Esophagus mucosa (tissue), 1 donor: ENCODE measurements at places on chromosomes 12 and 14. TPM values are rescaled to one million over a fixed set of nuclear protein-coding genes. Genes with fewer than 3 reads are reported as not detected.

DNA sequence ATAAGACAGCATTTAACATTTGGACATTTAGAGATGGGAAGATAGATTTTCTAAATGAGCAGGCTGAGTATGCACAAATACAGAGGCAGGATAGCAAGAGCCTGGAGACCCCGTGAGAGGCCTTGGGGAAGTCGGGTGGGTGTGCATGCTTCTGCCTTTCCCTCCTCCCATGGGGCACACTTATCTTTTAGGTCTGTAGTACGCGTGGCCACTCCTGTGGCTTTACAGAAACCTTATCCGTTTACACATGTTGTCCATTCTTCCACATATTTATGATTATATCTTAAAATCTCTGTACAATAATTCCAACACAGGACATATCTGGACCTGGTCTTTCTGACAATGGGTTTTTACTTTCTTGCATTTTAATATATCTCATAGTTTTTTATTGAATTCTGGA is 33.6 kb downstream of the GYS2 start:
- ATAC-seq: no peak

DNA sequence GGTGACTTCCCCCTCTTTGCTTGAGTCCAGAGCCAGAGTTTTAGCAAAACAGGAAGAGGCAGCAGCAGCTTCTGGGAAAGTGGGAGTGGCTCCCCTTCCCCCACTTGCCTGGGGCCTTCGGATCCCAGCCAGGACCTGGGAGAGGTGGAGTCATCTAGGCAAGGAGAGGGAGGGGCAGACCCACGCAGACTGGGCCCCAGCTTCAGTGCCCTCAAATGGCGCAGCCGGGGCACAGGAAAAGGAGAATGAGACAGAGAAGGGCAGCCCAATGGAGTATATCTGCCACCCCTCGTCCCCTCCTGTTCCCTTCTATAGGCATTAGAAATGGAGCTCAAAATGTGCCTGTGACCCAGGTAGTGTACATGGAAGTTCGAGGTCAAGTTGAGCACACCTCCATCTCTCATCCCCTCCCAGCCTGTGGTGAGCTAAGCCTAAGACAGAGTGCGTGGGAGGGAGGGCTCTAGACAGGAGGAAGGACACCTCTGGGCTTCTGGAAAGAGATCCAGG is 9.3 kb upstream of the HDAC7 start:
- ATAC-seq: peak; percentile 79

- ATAC-seq: peak; percentile 65
Measured at GRCh38 chr12:110501399-110501751, 536 bp downstream of the VPS29 start.

- no peak for ATAC-seq
Measured at GRCh38 chr12:83800022-83800421, 1112.6 kb downstream of the SLC6A15 start.

DNA sequence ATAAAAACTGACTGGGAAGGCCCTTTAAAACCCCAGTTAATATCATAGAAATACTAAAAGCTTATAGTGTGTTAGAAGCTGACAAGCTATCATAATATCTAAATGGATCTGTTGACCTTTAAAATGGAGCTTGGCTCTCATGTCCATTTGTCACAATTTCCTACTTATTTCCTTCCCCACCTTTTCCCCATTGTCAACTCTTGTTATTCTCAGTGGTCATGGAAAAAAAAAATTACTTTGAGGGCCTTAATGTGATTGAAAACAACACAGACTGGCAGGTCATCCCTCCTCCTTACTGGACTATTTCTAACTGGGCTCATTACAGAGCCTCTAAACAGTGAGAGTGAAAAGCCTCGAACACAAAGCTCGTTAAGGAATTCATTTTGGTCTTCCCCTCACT is 13.7 kb upstream of the WNK1 start:
- no peak for ATAC-seq

GRCh38 chr12:3115078-3115477 is 37.9 kb downstream of the TSPAN9 start:
- no peak for ATAC-seq

GRCh38 chr12:52870361-52871290 is 21.8 kb upstream of the KRT78 start:
- peak; percentile 65 for ATAC-seq

GRCh38 chr14:52845081-52845480 is 53.7 kb upstream of the GNPNAT1 start:
- no peak for ATAC-seq

- peak; percentile 23 for ATAC-seq
Measured at GRCh38 chr12:52020539-52021336, 14.0 kb downstream of the TAMALIN start.

GRCh38 chr12:108167974-108168373 is 38.9 kb downstream of the WSCD2 start:
- ATAC-seq: no peak

DNA sequence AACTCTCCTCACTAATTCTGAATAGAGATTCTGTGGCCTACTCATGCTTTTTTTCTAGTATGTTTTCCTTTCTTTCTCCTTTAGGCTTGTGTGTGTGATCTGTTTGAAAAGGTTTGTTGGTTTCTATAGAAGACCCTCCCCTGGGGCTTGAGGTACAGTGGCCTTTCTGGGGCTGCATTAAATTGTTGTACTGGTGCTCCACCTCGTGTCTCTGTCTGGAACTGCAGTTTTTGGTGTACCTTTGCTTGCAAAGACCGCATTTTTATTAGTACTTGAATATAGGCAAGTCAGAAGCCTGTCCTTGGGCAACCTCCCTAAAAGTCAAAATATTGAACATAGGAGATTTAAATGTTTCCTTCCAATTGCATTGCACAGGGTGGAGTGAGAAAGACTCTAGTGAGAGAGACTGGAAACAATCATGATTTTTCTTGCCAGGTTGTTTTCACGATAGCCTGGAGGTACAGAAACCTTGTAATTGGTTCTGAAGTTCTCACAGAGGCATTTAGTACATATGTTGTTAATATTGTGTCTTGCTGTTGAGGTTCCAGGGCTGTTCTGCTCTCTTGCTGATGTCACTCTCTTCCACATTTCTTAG is 39.0 kb downstream of the SLCO1B1 start:
- ATAC-seq: no peak

DNA sequence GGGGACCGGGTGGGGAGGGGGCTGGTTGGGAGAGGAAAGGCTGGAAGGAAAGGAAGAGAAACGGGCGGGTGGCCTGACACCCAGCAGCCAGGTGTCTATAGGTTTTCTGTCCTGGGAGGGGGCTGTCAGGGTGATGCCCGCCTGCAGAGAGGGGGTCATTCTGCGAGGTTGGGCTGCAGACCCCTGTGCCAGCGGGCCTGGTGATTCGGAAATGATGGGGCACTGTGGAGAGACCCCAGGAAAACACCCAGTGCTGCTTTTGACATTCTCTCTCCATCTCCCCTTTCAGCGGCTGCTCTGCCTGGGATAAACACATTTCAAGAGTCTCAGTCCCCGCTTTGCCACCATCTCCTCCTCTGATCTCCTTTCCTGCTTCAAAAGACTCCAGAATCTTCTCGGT is 168.5 kb upstream of the RTL1 start:
- no peak for ATAC-seq

- ATAC-seq: no peak
Measured at GRCh38 chr14:27305441-27305945, 707.7 kb upstream of the NOVA1 start.

GRCh38 chr14:31893221-31893757 is 183.8 kb upstream of the ARHGAP5 start:
- no peak for ATAC-seq

DNA sequence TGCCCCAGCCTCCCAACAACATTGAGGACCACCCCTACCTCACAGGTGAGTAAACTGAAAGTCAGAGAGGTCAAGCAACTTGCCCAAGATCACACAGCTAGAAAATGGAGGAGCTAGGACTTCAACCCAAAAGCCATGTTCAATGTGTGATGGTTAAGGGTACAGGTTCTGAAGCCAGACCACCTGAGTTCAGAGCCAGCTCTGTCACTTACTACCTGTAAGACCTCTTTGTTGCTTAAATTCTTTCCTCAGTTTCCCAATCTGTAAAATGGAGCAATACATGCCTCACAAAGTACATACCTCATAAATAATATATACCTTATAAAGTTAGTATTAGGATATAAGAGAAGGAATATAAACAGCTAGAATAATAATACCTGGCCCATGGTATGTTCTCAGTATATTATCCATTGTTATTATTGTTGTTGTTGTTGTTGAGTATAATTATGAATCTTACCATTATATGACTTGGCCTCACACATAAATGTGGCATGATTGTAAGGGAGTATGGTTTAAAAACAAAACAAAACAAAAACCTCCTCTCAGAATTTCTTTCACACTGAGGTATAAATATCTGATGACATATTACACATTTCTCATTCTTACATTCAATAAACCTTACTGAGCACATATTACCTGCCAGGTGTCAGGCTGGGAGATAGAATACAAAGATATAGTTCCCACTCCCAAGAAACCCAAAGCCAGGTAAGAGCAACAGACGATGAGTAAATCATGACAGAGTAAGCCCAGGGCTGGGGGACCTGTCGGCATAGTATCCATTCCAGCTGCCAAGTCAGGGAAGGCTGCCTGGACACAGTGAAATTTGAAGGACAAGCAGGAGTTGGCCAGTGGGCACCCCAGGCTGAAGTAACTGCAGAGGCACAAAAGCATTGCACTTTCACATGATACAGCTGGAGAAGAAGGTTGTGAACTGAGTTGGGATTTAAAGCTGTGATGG is 19.6 kb downstream of the CMKLR1 start:
- ATAC-seq: no peak

GRCh38 chr14:95701846-95702221 is 12.1 kb downstream of the TCL1A start:
- no peak for ATAC-seq

DNA sequence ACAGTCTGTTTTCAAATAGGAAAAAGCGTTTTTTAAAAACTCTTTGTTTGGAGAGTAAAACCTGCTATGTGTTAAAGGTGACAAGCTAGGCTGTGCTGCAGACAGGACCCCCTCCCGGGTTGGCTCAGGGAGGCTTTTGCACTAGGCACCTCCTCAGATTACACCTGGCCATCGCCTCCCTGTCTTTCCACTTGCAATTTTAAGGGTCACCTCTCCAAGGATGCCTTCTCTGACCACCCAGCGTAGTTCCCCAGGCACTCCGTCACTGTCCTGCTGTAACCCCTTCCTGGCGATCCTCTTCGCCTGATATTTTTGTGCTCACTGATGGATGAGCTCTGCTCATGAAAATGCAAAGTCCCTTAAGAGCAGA is 80.7 kb downstream of the NTF3 start:
- ATAC-seq: no peak

GRCh38 chr12:2586156-2587038 is 208.4 kb upstream of the FKBP4 start:
- ATAC-seq: no peak

DNA sequence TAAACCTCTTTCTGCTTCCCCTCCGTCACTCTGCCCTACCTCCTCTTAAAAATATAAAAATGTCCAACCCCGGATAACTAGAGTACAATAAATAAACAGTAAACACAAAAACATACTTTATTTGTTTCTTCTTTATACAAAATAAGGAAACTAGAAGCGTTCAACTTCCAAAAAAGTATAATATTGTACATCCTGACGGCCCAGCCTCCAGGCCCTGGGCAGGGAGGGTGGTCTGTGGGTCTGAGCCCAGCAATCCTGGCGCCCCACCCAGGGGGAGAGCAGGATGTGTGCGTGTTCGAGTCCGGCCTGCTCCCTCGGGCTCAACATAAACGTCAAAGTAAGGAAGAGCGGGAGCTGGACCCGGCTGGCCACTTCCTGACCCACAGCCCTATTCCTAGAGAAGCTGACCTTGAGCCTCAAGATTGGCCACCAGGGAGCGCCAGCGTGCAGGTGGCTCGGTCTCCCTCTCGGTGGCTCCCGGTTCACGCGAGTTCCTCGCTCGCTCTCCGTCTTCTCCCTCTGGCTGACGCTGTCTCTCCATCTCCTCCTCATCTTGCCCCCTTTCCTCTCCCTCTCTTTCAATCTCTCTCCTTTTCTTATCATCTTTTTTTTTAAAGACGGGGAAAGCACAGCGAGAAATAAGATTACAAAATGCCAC is 9.4 kb downstream of the LHX5 start:
- ATAC-seq: peak; percentile 67

DNA sequence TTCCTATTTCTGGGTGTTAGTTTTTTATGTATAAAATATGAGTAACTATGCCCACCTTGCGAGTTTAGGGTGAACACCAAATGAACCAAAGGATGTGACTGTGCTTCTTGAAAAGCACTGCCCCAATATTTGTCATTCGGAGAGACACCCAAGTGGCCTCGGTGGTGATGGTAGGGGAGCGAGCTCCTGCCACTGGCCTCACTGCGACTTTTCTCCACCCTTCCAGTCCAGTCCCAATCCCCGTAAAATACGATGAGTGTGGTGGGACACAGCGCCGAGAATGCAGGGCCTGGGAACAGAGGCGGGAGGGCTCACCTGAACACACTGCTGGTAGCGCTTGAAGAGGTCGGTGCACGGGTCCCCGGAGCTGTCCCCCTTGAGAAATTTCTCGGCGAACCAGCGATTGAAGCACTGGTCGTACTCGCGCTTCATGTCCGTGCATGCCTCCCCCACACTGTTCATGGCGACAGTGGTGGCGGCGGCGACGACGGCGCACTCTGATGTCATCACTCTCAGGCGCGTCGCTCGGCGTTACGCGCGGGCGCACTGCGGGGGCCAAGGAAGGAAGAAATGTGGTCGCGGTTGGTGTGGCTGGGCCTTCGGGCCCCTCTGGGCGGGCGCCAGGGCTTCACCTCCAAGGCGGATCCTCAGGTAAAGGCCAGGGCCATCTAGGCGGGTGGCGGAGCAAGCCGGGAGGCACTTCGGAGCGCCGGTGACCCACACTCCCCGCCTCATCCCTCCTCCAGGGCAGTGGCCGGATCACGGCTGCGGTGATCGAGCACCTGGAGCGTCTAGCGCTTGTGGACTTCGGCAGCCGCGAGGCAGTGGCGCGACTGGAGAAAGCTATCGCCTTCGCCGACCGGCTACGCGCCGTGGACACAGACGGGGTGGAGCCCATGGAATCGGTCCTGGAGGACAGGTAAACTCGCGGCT is at the start of the genes GATC and TRIAP1:
TSS of gene GATC (plus strand) at position 534 of the 933 bp plus-strand sequence. CDS start at position 571, 37 bp downstream.
TSS of gene TRIAP1 (minus strand) at position 474 of the 933 bp plus-strand sequence. CDS start at position 462, 12 bp downstream.
- peak; percentile 97 for ATAC-seq

- no peak for ATAC-seq
Measured at GRCh38 chr12:15749937-15750336, 39.3 kb downstream of the EPS8 start.

- no peak for ATAC-seq
Measured at GRCh38 chr14:90839024-90839888, 23.0 kb upstream of the TTC7B start.

DNA sequence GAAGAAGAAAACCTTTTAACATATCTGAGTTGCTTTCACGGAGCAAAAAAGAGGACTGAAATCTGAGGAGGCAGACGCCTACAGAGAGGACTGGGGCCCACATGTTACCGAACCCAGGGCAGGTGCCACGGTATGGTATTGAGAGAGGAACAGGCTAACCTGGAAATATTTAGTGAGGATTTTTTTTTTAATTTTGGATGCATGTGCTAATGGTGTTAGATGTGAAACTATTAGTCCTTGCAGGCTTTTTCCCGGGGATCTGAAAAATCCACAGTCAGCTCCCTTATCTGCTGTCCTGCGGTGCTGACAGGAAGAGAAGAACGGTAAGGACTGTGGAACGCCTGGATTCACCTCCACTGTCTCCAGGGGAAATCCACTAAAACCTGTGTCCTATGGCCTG is 819.7 kb downstream of the TMEM121 start:
- ATAC-seq: no peak

The PAH gene
- not detected for total RNA-seq

The ZC3H14 gene
- 32.7 TPM for total RNA-seq

The CATSPERB gene
- total RNA-seq: 3.3 TPM

The FAR2 gene
- total RNA-seq: 1.1 TPM

The NFE2 gene
- not detected for total RNA-seq

The PMCH gene
- not detected for total RNA-seq

The SLC11A2 gene
- total RNA-seq: 31.6 TPM

The ATXN7L3B gene
- total RNA-seq: 14.3 TPM

The KRT82 gene
- total RNA-seq: not detected

The FAIM2 gene
- total RNA-seq: 0.04 TPM

The CDKN1B gene
- 20.4 TPM for total RNA-seq

The ANHX gene
- not detected for total RNA-seq
